ENCODE measurements at places on chromosomes 3 and 15. TPM values are rescaled to one million over a fixed set of nuclear protein-coding genes. Genes with fewer than 3 reads are reported as not detected.

TKT gene
- total RNA-seq, result 483 TPM

CLSTN2 gene
- total RNA-seq, result 7.3 TPM

GPR27 gene
- not detected for total RNA-seq

SLC28A1 gene
- total RNA-seq, result not detected

CASR gene
- total RNA-seq, result not detected

PIGZ gene
- 1.7 TPM for total RNA-seq

TM6SF1 gene
- total RNA-seq, result 1.7 TPM

ISLR gene
- 73.8 TPM for total RNA-seq

PLOD2 gene
- 154 TPM for total RNA-seq

PDIA3 gene
- total RNA-seq, result 185 TPM

CCR8 gene
- total RNA-seq, result not detected

SPATA12 gene
- total RNA-seq, result not detected

GPR62 gene
- under 0.01 TPM for total RNA-seq

APEH gene
- 109 TPM for total RNA-seq

CHRD gene
- 1.7 TPM for total RNA-seq

GALNT15 gene
- total RNA-seq, result 8.4 TPM

MKRN2OS gene
- not detected for total RNA-seq

SLC24A5 gene
- not detected for total RNA-seq

NANOGP8 gene
- total RNA-seq, result 0.32 TPM

NOX5 gene
- 0.64 TPM for total RNA-seq

DAZL gene
- total RNA-seq, result not detected

MINAR1 gene
- 2.3 TPM for total RNA-seq

BDH1 gene
- total RNA-seq, result 4.8 TPM

TNNC1 gene
- 1.3 TPM for total RNA-seq

RTP3 gene
- 0.43 TPM for total RNA-seq

GPR171 gene
- total RNA-seq, result not detected
